Adrenal gland (tissue), 19 donors: ENCODE measurements at places on chromosomes 4 and X. TPM values are rescaled to one million over a fixed set of nuclear protein-coding genes. Genes with fewer than 3 reads are reported as not detected.

S100G gene
- polyA plus RNA-seq, result not detected

HSFX2 gene
- not detected for polyA plus RNA-seq

GYG2 gene
- 1.4 TPM for polyA plus RNA-seq

TBX22 gene
- not detected for polyA plus RNA-seq

TKTL2 gene
- polyA plus RNA-seq, result not detected

MAGEE2 gene
- 0.16 TPM for polyA plus RNA-seq

HEPH gene
- 12.3 TPM for polyA plus RNA-seq

FGB gene
- polyA plus RNA-seq, result not detected

POU3F4 gene
- polyA plus RNA-seq, result not detected

HMX1 gene
- not detected for polyA plus RNA-seq

ODAPH gene
- not detected for polyA plus RNA-seq

EXOC1 gene
- 31.2 TPM for polyA plus RNA-seq

ENPP6 gene
- polyA plus RNA-seq, result 0.40 TPM

NUP62CL gene
- polyA plus RNA-seq, result 3.8 TPM

MYL5 gene
- 77.6 TPM for polyA plus RNA-seq

FAM200B gene
- polyA plus RNA-seq, result 68.6 TPM

CCSER1 gene
- polyA plus RNA-seq, result 0.24 TPM

HMGN5 gene
- polyA plus RNA-seq, result 25.7 TPM

CFAP299 gene
- not detected for polyA plus RNA-seq

DLG3 gene
- 8.8 TPM for polyA plus RNA-seq

UGT2B17 gene
- 0.08 TPM for polyA plus RNA-seq

GPR143 gene
- 0.27 TPM for polyA plus RNA-seq

MAGEA1 gene
- not detected for polyA plus RNA-seq

DOK7 gene
- 0.98 TPM for polyA plus RNA-seq

MAML3 gene
- polyA plus RNA-seq, result 7.3 TPM

SMIM10L2A gene
- polyA plus RNA-seq, result 39.1 TPM

MND1 gene
- polyA plus RNA-seq, result 2.3 TPM

NDST3 gene
- 0.40 TPM for polyA plus RNA-seq

MAGEC2 gene
- polyA plus RNA-seq, result not detected

SUV39H1 gene
- 2.6 TPM for polyA plus RNA-seq

CLGN gene
- 8.2 TPM for polyA plus RNA-seq

NHSL2 gene
- 3.1 TPM for polyA plus RNA-seq

TRIML2 gene
- polyA plus RNA-seq, result 0.16 TPM

AFF2 gene
- polyA plus RNA-seq, result 0.32 TPM

FGFBP2 gene
- polyA plus RNA-seq, result 1.0 TPM

PABPC4L gene
- 0.20 TPM for polyA plus RNA-seq

TBC1D1 gene
- polyA plus RNA-seq, result 17.8 TPM

F8A2 gene
- polyA plus RNA-seq, result not detected

GYPE gene
- polyA plus RNA-seq, result 0.16 TPM

TMSB15C gene
- polyA plus RNA-seq, result 0.64 TPM

PF4V1 gene
- not detected for polyA plus RNA-seq

TEX11 gene
- not detected for polyA plus RNA-seq

ETDA gene
- polyA plus RNA-seq, result not detected

MCF2 gene
- 17.9 TPM for polyA plus RNA-seq
